Astrocyte of the cerebellum (primary cell): ENCODE measurements at places on chromosomes 1 and 21.

DNA sequence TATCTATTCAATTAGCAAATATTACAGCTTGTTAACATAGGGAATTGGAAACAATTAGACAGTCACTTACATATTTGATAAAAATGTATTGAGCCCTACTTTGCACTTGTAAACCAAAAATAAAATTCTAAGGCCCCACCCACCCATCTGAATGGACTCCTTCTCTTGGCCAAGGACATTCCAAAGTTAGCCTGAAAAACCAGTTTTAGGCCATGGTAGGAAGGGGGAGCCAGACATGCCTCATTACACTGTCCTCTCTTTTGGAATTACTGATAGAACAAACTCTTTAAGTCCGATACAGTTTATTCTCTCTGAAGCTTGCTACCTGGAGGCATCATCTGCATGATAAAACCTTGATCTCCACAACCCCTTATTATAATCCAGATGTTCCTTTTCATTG is 28.0 kb upstream of the TSPAN2 start:
- no peak for DNase-seq

DNA sequence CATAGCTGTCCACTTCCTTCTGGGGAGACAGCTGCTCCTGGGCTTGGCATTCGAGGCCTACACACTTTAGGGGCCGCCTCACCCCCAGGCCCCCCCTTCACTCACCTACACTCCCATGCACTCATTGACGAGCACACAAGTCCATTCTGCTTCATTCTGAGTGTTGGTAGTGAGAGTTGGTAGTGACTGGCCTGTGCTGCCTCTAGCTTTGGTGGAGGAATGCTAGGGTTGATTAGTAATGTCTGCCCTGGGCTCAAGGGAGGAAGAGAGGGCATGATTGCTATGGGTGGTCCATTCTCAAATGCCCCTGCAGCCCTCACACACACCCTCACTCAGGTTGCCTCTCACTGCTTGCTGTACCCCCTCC is 30.4 kb downstream of the TRIM11 start:
- no peak for DNase-seq

DNA sequence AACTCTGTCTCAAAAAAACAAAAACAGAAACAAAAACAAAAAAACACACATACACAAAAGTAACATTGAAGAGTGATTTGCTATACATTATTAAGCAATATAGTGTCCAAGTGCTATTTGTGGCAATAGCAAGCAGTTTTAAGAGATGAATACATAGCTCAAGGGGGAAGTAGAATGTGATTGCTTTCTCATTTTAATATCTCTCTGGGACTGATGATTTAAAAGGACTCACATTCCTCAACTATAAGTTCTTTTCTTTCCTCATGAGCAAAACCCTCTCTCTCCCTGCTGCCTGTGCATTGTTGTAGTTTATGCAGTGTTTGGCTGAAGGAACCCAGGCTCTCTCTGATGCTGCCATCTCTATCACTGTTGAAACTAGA is 47.0 kb upstream of the CSF1 start:
- DNase-seq: no peak

- DNase-seq: no peak
These were observed 27.8 kb upstream of the VAMP3 start for GRCh38 chr1:7743346-7743745.

DNA sequence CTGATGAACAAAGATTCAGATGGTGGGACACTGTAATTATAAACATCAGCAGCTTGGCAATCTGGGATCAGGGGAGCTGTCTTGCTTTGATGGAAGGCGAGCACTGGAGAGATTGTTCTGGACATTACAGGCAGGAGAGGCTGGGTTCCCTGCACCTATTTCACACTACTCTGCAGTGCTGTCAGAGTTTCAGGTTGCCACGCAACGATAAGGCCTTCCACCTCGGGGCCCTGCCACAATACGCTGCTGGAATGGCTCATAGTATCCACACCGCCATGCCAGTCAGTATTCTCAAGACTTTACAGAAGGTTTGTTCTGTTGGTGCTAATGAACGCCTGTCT is 96.8 kb downstream of the GLIS1 start:
- no peak for DNase-seq

GRCh38 chr1:14686701-14687100 is 88.2 kb downstream of the KAZN start:
- no peak for DNase-seq

DNA sequence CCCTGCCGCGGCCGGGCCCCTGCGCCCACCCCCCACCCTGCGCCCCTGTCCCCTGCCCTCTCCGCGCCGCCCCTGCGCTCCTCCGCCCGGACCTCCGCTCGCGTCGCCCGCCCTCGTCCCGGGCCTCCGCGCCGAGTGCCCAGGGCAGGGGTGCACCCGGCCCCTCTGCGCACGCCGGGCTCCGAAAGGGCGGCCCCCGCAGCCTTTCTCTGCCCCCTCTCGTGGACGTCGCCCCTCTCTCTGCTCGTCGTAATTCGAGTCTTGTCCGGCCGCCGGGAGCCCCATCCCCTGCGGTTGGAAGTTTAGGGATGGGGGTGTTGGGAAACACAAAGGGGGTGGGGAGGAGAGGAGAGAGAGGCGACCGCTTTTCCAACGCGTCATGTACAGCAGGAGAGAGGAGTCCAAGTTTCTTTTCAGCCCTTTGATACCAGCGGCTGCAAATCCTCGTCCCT is 407 bp downstream of the GALNT2 start:
- DNase-seq: no peak

- no peak for DNase-seq
These were observed 458.9 kb upstream of the RGS18 start for GRCh38 chr1:191699343-191699742.

DNA sequence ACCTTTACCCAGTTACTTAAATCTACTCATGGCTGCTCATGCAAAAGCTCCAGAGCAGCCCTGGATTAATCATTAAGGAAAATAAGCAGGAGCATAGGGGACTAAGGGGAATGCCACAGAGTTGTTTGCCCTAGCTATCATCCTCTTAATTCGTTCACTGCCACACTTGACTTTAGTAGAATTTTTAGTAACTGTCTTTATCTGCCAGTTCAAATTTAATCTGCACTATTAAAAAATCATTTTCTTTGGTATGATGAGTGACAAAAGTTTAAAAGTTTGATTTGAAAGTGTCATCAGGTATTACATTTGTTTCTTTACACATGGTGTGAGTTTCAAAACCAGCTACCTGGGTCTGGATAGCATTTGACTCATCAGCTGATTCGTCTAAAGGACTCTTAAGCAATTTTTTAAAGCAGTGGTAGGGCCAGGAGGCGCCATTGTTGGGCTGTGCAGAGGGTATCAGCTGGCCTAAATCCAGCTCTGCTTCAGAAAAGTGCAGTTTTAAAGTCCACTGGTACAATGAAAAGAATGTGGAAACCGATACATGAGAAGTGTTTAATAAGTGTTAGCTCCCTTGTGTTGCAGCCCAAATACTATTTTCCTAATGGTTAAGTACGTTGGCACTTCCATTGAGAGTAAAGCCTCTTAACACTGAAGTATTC is 69.9 kb upstream of the DR1 start:
- DNase-seq: no peak

DNA sequence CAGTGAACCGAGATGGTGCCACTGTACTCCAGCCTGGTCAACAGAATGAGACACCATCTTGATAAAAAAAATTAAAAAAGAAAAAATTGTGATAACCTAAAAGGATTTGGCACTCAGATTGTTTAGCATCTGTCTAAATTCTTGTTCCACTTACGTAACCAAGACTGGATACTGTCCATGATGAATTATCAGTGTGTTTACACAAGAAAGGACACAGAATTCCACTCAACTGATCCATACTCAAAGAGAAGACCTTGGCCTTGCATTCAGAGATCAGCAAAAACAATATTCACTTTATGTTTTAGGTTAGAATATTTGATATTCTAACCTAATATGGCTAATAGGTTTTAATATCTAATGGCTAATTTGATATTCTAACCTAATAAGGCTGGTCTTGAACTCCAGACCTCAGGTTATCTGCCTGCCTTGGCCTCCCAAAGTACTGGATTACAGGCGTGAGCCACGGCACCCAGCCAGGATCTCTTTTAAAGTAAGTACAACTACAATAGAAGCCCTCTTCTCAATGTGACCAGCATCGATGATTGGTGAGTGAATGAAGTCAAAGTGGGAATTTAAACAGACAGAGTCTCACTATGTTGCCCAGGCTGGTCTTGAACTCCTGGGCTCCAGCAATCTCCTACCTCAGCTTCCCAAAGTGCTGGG is 43.1 kb upstream of the COX20 start:
- DNase-seq: no peak

GRCh38 chr1:93967306-93967705 is 58.1 kb upstream of the GCLM start:
- DNase-seq: no peak

DNA sequence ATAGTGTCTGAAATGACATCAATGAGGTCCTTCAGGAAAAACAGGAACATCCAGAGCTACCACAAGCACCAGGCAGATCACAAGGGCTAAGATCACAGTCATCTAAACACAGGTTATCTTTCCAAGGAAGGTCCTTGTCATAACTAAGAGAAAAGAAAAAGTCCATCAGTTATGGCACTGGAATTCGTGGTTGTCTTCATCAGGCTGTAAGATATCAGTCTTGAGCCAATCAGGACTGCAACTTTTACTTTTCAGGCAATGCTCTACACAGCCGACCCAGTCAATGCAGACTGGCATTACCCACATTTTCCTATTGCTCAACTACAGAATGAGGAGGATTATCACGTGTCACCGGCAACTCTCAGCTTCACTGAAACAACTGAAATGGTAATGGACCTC is 26.4 kb downstream of the SORT1 start:
- DNase-seq: no peak

DNA sequence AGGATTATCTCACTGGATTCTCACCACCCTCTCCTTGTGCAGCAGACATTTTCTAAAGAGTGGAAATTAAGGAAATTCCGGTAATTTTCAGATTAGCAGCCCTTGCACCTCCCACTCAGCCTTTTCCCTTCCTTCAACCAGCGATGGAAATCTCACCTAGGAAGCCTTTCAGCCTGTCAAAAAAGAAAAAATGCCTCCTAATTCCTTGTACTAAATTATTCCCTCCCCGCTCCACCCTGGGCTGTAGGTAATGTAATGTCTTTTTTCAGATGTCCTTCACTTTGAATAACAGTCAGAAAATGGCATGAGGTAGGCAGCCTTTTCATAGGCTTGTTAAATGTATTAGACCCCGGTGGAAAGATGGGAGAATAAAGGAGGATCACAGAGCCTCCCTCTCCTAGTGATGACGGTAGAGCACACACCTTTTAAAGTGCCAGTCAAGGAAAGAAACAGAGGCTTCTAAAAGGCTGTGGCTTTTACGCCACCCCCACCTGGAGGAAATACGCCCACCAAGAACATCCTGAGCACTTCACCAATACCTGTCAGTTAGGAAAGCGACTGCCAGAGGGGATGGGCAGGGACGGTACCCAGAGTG is 62.8 kb upstream of the NEK2 start:
- no peak for DNase-seq

- DNase-seq: no peak
These were observed 497 bp downstream of the FCRLB start for GRCh38 chr1:161721738-161722343.

DNA sequence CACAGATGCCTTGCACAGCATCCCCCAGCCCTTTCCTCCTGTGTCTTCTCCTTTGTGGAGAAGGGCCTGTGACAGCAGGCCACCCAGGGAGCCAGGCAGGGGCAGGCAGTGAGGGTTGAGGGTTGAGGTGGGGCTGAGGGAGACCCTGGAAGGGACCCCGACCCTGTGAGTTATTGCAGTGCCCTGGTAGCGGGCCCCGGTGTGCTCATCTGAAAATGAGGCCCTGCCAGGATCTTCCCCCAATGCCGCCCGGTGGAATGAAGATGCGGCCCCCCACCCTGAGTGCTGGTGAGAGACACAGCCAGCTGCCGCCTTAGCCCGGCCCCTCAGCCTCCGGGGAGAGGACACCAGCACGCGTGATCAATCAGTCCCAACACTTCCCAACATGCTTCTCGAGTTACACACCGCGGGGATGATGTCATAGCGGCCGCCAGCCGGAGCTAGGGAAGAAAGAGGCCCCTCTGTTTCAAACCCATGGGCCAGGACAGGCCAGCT is 36.2 kb upstream of the ACTRT2 start:
- DNase-seq: no peak

DNA sequence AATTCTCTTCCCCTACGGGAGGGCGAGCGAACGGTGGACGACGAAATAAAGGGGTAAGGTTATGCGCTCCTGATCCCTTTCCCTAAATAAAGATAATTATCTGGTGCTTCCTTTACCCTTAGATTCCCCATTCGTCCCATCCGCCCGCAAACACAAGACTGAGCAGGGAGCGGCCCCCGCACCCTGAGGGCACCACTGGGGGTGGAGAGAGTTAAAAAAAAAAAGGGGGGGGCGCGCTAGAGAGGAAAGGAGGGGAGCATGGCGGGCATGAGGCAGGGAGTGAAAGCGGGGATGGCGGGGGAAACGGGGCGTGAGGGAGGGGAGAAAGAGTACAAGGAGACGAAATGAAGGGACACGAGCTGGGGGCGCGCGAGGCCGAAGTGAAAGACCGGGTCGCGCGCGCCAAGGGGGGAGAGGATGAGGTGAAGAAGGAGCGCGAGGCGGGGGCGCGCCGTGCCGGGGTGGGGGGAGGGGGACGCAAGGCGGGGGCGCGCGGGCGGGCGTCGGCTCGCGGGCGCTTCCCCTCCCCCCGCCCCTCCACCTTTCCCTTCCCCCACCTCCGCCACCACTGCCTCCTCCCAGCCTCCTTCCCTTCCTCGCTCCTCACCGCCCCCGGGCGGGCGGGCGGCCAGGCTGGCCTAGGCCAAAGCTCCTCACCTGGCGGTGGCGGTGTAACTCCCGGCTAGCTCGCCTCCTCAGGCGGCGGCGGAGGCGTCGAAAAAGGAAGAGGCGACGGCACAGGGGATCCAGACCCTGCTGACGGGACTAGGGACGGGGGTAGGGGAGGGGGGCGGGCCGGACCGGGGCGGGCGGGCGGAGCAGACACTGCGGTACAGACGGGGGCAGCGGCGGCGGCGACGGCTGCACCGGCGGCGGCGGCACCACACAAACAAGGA is 448 bp downstream of the GATAD2B start:
- no peak for DNase-seq

- no peak for DNase-seq
These were observed 108.5 kb upstream of the KIF26B start for GRCh38 chr1:245046315-245046714.

DNA sequence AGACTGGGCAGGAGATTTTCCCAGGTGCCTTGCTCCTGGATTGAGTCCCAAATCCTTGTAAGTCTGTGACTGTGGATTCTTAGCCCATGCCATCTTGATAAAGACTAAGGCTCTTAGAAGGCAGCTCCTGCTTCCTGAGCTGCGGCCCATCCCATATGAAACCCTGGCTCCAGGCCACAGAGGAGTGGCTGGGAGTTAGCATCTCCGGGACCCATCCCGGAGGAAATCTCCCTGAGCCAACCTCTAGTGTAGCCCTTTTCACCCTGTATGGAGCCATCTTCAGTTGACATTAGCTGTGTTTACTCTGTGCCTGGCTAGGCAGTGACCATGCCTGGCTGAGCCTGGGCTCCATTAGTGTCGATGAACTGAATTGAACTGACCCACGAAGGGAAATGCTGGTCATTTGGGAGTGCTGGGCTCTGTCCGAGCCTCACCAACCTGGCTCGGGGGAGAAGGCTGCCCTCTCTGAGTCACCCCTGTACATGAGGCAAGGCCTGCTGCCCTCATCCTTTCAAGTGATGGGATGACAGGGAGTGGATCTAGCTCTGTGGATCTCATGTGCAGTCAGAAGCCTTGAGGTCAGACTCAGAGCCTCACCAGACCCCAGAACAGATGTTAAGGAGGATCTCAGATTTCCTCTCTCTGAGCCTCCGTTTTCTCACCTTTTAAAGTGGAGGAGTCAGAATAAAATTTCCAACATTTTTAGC is 37.5 kb downstream of the LGR6 start:
- DNase-seq: no peak
